ENCODE measurements at places on chromosomes 6 and 20. TPM values are rescaled to one million over a fixed set of nuclear protein-coding genes. Genes with fewer than 3 reads are reported as not detected.

The TRIM40 gene
- total RNA-seq, result 13.2 TPM

The TFAP2A gene
- 0.20 TPM for total RNA-seq

The MMP24 gene
- total RNA-seq, result 0.59 TPM

The FUT9 gene
- total RNA-seq, result 0.03 TPM

The KHDC1L gene
- not detected for total RNA-seq

The FILIP1 gene
- 0.98 TPM for total RNA-seq

The ARG1 gene
- 0.28 TPM for total RNA-seq

The TMEM217 gene
- 1.4 TPM for total RNA-seq

The TBXT gene
- not detected for total RNA-seq

The HLA-DQB2 gene
- 0.95 TPM for total RNA-seq

The SHLD1 gene
- 8.1 TPM for total RNA-seq

The AVP gene
- not detected for total RNA-seq

The ACSS1 gene
- 43.6 TPM for total RNA-seq

The ZNF343 gene
- total RNA-seq, result 6.8 TPM

The SUMO4 gene
- total RNA-seq, result 2.1 TPM

The TNNC2 gene
- total RNA-seq, result 5.1 TPM

The CNR1 gene
- total RNA-seq, result 3.4 TPM

The CDH22 gene
- total RNA-seq, result 0.17 TPM

The FAM162B gene
- total RNA-seq, result 0.75 TPM

The BPIFB2 gene
- total RNA-seq, result not detected

The CGAS gene
- total RNA-seq, result 3.2 TPM

The TP53INP2 gene
- total RNA-seq, result 111 TPM

The TOX2 gene
- total RNA-seq, result 3.4 TPM

The TGM3 gene
- total RNA-seq, result 0.36 TPM

The RNF217 gene
- total RNA-seq, result 15.5 TPM

The SLC26A8 gene
- 0.18 TPM for total RNA-seq

The HLA-DOA gene
- 4.7 TPM for total RNA-seq

The ATP6V1G2 gene
- 0.92 TPM for total RNA-seq

The UNC5CL gene
- total RNA-seq, result 2.2 TPM

The WFDC10B gene
- not detected for total RNA-seq

The PRL gene
- not detected for total RNA-seq

The OR2H2 gene
- not detected for total RNA-seq

The COL21A1 gene
- total RNA-seq, result 0.55 TPM

The PRSS35 gene
- not detected for total RNA-seq

The VARS1 gene
- total RNA-seq, result 35.3 TPM

The HUS1B gene
- 0.95 TPM for total RNA-seq

The CCN6 gene
- total RNA-seq, result not detected

The PPP1R14C gene
- 40.0 TPM for total RNA-seq

The FANCE gene
- 3.8 TPM for total RNA-seq

The RIMS1 gene
- total RNA-seq, result 0.43 TPM

The HLA-DQA1 gene
- total RNA-seq, result 45.0 TPM

The GGTLC1 gene
- total RNA-seq, result not detected

The PSORS1C2 gene
- not detected for total RNA-seq

The EPB41L1 gene
- total RNA-seq, result 60.6 TPM

The PKIB gene
- total RNA-seq, result 140 TPM

The FRMD1 gene
- total RNA-seq, result 22.8 TPM

The KIAA0408 gene
- 1.5 TPM for total RNA-seq

The PPIL4 gene
- 18.6 TPM for total RNA-seq

The BTNL2 gene
- total RNA-seq, result not detected

The ABT1 gene
- total RNA-seq, result 15.4 TPM

The THBD gene
- 4.5 TPM for total RNA-seq

The SLC44A4 gene
- total RNA-seq, result 988 TPM

The CD24 gene
- 2,100 TPM for total RNA-seq

The SMLR1 gene
- total RNA-seq, result not detected

The LST1 gene
- 5.8 TPM for total RNA-seq

The APOBEC2 gene
- not detected for total RNA-seq
